ENCODE measurements at places on chromosomes 1 and 21.

DNA sequence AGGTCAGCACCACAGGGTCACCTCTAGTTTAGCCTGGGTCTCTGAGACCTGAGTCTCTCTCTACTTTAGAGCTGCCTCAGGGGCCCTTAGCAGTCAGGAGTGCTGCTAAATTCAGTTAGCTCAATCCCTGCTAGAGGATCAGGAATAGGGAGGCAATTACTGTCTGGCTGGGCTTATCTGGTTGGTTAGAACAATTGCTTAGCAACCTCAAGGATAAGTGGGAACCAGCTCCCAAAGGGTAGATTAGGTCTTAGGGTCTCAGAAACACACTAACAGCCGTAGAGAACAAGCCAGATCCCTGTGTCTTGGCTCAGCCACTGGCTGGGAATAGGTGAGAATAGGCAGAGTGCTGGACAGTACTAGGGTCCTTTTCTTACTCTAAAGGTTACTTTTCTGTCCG is 7.7 kb downstream of the PM20D1 start:
- DNase-seq = no peak

GRCh38 chr21:29718081-29718815 is 221.5 kb downstream of the GRIK1 start:
- no peak for DNase-seq

DNA sequence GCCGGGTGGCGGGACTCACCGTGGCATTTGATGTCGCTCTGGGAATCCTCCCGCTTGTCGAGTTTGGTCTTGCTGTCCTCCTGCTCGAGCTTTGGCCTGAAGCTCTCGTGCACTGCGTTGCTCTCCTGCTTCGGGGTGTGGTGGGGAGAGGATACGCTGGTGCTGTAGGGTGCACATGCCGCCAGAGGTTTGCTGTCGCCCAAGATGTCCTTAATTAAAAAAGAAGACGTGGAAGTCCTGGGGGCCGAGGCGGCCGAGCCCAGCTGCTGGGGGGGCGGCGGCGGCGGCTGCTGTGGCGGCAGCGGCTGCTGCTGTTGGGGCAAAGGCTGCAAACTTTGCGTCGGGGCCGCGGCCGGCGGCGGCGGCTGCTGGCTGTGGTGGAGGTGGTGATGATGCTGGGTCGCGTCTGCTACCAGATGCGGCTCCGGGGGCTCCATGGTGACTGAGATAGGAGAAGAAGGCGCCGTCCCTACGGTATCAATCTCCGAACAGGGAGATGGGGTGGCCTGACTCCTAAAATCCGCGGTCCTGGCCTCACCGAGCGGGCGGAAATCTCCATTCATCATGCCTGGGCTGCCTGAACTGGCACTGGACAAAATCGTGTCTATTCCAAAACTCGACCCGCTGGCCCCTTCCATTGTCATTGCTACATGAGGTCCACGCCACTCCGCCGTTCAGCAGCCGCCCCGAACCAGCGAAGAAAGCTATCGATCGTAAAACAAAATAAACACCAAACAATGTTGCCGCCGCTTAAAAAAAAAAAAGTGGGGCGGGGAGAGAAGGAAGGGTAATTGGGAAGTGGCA is at the start of gene BARHL2:
Gene BARHL2, minus strand, starts transcription at position 751 of the 804 bp plus-strand sequence. Its CDS starts 107 bp downstream, at position 644.
- DNase-seq = no peak

- DNase-seq = no peak
Measured at GRCh38 chr1:213585402-213585801, 402.4 kb upstream of the PROX1 start.

- DNase-seq = no peak
Measured at GRCh38 chr1:42003433-42003832, 84.7 kb upstream of the HIVEP3 start.

DNA sequence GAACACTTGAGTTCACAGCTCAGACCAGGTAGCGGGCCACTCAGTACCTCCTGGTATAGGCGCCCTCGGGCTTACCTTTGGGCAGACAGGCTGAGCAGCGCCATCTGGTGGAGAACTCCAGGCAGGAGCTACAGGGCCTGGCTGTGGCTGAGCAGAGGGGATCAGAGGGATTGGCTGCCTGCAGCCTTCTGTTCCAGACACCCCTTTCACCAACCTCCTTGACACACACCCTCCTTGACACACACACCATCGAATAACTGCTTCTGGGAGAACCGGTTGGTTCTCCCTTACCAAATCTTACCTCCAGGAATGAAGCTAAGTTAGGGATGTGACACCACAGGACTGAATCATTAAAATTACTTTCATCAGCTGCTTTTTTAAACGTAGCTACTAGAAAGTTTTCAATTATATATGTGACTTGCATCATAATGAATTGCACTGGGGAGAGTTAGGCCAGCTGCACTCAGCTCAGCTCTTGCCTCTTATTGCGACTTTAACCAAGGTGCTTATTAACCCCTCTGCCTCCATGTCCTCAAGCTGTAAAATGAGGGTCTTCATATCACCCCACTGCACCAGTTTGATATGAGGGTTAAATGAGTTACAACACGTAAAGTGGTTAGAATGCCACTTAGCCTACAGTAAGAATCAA is 6.6 kb downstream of the LIN28A start:
- peak; percentile 81 for DNase-seq

All from CD4-positive, alpha-beta memory T cell (primary cell).